NCI-H2227 treated with DMSO at 0.1 percent for 48 hours (cell line): ENCODE measurements at places on chromosomes 3 and 15.

GRCh38 chr3:25662736-25663320 lies 1.9 kb downstream of the TOP2B start:
- DNase-seq = no peak

DNA sequence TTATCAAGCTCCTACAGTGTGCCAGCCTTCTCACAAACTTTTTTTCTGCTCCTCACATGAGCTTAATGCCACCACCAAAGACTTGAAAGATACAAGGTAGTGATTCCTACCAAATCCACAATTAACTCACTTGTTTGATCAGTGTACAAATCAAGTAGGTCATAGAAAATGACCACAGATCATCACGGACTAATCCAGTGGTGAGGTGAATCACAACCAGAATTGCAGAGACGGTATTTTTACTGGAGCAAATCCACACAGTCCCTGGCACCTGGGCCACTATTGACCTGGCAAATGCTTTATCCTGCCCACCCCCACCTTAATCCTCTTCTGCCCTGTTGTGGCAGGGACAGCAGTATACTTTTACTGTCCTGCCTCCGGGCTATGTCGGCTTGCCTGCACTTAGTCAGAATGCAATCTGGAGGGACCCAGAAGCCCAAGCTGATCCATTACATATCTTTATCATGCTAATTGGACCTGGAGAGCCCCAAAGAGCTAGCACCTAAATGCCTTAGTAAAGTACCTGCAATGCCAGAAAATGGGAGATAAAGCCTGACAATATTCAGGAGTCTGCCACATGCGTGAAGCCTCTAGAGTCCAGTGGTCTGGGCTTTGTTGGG lies 83.9 kb upstream of the CDV3 start:
- DNase-seq = no peak

- no peak for DNase-seq
Measured at GRCh38 chr3:66463054-66463631, 37.7 kb downstream of the LRIG1 start.

- no peak for DNase-seq
Measured at GRCh38 chr3:156834435-156834834, 8.3 kb downstream of the LEKR1 start.

GRCh38 chr3:135216659-135217058 lies 421.6 kb downstream of the EPHB1 start:
- no peak for DNase-seq
